ENCODE measurements at places on chromosomes 13 and 19.

DNA sequence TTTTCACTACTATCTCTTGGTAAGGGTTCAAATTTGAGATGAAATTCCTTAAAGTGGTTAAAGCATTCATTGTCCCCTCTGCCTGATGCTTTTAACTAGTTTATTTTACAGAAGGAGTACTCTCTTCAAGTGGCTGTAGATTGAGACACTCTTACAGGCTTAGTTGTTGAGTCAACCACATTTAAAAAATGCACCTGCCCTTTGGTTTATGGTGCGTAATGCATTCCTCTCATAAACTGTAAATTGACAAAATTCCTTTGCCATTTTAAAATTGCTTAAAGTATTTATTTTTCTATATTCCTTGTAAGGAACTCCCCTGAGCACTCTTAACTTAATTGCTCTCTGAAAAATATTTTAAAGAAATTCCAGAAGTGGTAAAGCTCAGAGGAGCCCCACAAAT is 826 bp upstream of the GPC5 start:
- DNase-seq = no peak
- no peak overlapping the region for H3K4me3 ChIP-seq
- peaks cover 12% of the 10 kb centered on the region for H3K4me1 ChIP-seq

GRCh38 chr19:50694815-50695145 is 24.8 kb downstream of the SHANK1 start:
- DNase-seq = no peak
- H3K27ac ChIP-seq = no peak overlapping the region
- no peaks in the 10 kb centered on the region for H3K36me3 ChIP-seq
- peaks cover 1% of the 10 kb centered on the region for H3K4me1 ChIP-seq
- H3K27me3 ChIP-seq = peaks cover 73% of the 10 kb centered on the region
- no peak overlapping the region for H3K4me3 ChIP-seq

GRCh38 chr19:35043906-35044305 is 2.4 kb downstream of the HPN start:
- DNase-seq = no peak
- H3K27me3 ChIP-seq = peaks cover 6% of the 10 kb centered on the region
- peaks cover 26% of the 10 kb centered on the region for H3K4me1 ChIP-seq
- H3K27ac ChIP-seq = no peak overlapping the region

GRCh38 chr13:34571716-34572115 is 370.4 kb upstream of the NBEA start:
- H3K4me1 ChIP-seq = no peaks in the 10 kb centered on the region
- H3K27me3 ChIP-seq = no peaks in the 10 kb centered on the region
- no peak overlapping the region for H3K4me3 ChIP-seq
- DNase-seq = no peak
- no peaks in the 10 kb centered on the region for H3K36me3 ChIP-seq
- no peak overlapping the region for H3K27ac ChIP-seq

GRCh38 chr19:7292950-7293761 is 1.1 kb downstream of the INSR start:
- H3K27me3 ChIP-seq = peaks cover 53% of the 10 kb centered on the region
- no peak overlapping the region for H3K27ac ChIP-seq
- H3K4me1 ChIP-seq = peaks cover 7% of the 10 kb centered on the region
- peak overlapping the region; percentile 1 for H3K4me3 ChIP-seq

DNA sequence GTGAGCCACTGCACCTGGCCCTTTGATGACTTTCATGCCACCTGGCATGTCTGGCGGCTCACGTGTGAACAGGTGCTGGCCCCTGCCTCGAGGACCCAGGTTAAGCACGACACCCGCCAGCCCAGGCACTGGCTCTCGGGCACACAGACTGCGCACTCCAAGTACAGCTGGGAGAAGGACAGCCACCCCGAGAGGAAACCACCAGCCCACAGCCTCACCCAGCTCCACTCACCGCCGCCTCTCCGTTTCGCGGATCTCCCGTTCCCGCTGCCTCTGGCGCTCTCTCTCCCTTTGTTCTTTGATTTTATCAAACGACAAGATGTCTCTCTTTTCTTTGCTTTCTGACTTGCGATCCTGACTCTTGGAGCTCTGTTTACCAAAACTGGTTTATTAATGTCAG is 27.4 kb upstream of the TINCR start:
- H3K4me3 ChIP-seq = no peak overlapping the region
- no peaks in the 10 kb centered on the region for H3K27me3 ChIP-seq
- H3K27ac ChIP-seq = no peak overlapping the region
- peaks cover 27% of the 10 kb centered on the region for H3K36me3 ChIP-seq
- H3K4me1 ChIP-seq = no peaks in the 10 kb centered on the region

DNA sequence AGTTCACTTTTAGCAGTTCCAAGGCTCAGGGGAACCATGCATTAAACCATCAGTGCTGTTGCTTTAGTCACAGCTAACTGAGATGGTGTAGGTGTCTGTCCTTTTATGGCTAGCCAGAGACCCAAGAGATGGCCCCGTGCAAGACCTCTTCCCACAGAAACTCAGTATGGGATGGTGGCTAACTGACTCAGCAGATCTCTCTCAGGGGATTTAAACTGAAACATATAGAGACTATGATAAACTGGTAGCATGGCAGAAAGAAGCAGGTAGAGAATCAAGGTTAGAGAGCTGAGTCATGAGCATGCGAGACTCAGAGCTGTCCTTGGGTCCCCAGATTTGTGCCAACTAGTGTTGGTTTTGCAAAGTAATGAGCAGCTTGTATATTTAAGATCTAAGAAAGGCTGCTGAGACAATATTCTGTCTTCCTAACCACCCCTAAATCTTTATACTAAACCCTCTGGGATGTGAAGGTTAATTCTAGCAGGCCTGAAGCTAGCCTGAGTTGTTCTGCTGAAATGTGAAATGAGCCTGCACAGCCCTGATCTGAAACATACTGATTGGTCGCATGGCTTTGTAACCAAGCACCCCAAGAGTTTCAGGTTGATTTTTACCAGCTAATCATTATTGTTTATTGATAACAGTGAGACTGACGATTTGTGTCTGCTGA is 6.5 kb upstream of the SCEL start:
- no peak for DNase-seq
- no peaks in the 10 kb centered on the region for H3K36me3 ChIP-seq
- peaks cover 9% of the 10 kb centered on the region for H3K4me1 ChIP-seq
- no peak overlapping the region for H3K27ac ChIP-seq

DNA sequence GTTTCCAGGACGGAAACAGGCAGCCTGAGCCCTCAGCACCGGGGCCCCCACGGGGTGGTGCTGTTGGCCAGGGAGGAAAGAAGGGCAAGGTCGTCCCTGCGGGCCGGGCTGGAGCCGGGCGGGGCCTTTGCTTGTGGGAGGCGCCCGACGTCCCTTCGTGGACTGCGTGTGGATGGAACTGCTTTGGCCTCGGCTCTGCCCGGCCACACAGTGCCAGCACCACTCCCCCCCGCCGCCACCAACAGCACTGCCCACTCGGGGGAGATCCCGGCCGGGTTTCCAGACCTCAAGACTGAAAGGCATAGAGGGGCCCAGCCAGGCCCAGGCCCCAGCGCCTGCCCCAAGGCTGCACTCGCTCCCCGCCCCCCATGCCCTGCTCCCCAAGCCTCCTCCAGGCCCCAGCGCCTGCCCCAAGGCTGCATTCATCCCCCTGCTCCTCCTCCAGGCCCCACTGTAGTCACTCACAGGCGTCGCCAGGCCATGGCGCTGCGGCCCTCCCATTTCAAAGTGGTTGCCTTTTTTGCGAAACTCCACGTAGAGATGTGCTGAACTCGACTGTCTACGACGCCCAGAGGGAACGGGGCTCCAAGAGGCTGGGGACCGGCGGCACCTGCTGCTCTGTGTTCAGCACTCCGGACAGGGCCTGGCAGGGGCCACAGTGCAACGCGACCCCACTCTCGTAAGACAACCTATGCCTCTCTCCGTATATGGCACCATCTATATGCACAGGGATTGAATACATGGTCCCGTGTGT is 22.5 kb downstream of the C13orf46 start:
- peaks cover 3% of the 10 kb centered on the region for H3K4me1 ChIP-seq
- no peaks in the 10 kb centered on the region for H3K27me3 ChIP-seq
- no peak overlapping the region for H3K4me3 ChIP-seq
- peak; percentile 68 for DNase-seq
- H3K27ac ChIP-seq = no peak overlapping the region

DNA sequence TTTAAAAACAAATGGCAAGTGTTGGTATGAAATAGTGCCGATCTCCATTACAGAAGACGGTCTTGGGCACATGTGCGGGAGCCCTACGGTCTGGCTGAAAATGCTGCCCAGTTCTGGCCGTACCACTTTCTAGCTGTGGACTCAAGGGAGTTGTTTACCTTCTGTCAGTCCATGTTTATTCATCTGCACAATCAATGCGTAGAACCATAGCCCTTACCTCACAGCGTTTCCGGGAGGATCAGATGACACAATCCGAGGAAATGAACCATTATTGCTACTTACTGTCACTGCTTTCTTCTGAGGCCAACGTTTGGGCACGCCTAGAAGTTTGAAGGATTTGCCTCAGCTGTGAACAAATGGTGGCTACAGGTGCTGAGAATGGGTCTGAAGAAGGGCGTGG is 31.2 kb downstream of the GADD45B start:
- no peak overlapping the region for H3K27ac ChIP-seq
- H3K36me3 ChIP-seq = no peaks in the 10 kb centered on the region
- no peak for DNase-seq
- peak overlapping the region; percentile 29 for H3K4me3 ChIP-seq
- H3K27me3 ChIP-seq = no peaks in the 10 kb centered on the region
- H3K4me1 ChIP-seq = peaks cover 26% of the 10 kb centered on the region

DNA sequence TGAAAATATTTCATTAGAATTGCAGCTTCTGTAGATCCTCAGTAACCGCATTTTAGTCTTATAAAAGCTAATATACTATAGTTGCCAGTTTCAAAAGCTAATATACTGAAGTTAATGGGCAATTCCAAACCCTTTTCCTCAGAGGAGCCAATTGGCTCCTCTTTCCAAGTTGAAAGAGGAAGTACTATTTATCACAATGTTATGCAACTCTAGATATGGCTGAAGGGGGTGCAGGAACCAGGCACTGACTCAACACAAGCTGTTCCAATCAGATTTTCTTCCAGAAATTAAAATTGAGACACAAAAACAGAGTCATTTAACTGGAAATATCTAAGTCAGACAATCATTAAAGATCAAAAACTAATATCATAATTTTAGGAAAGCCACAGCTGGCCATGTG is 258.9 kb downstream of the PCDH20 start:
- no peaks in the 10 kb centered on the region for H3K4me1 ChIP-seq
- DNase-seq = no peak
- H3K4me3 ChIP-seq = no peak overlapping the region
- no peak overlapping the region for H3K27ac ChIP-seq
- H3K36me3 ChIP-seq = no peaks in the 10 kb centered on the region

- no peaks in the 10 kb centered on the region for H3K36me3 ChIP-seq
- peaks cover 24% of the 10 kb centered on the region for H3K27me3 ChIP-seq
- DNase-seq = no peak
- H3K4me1 ChIP-seq = peaks cover 4% of the 10 kb centered on the region
- no peak overlapping the region for H3K4me3 ChIP-seq
- H3K27ac ChIP-seq = no peak overlapping the region
These were observed 168.6 kb upstream of the RFC3 start for GRCh38 chr13:33649212-33649878.

GRCh38 chr19:51521357-51521756 is 10.1 kb downstream of the SIGLEC6 start:
- H3K4me3 ChIP-seq = no peak overlapping the region
- peaks cover 46% of the 10 kb centered on the region for H3K27me3 ChIP-seq
- H3K36me3 ChIP-seq = no peaks in the 10 kb centered on the region
- no peak for DNase-seq
- no peaks in the 10 kb centered on the region for H3K4me1 ChIP-seq
- H3K27ac ChIP-seq = no peak overlapping the region

- H3K27me3 ChIP-seq = peaks cover 8% of the 10 kb centered on the region
- H3K27ac ChIP-seq = peak overlapping the region; percentile 92
- peaks cover 23% of the 10 kb centered on the region for H3K4me1 ChIP-seq
- no peaks in the 10 kb centered on the region for H3K36me3 ChIP-seq
- peak overlapping the region; percentile 90 for H3K4me3 ChIP-seq
These were observed 653 bp downstream of the TMTC4 start for GRCh38 chr13:100673713-100674571.

GRCh38 chr19:40907968-40908735 is 26.1 kb upstream of the CYP2A7 start:
- H3K27me3 ChIP-seq = peaks cover 17% of the 10 kb centered on the region
- peaks cover 6% of the 10 kb centered on the region for H3K4me1 ChIP-seq
- no peak overlapping the region for H3K27ac ChIP-seq
- H3K4me3 ChIP-seq = peak overlapping the region; percentile 47

DNA sequence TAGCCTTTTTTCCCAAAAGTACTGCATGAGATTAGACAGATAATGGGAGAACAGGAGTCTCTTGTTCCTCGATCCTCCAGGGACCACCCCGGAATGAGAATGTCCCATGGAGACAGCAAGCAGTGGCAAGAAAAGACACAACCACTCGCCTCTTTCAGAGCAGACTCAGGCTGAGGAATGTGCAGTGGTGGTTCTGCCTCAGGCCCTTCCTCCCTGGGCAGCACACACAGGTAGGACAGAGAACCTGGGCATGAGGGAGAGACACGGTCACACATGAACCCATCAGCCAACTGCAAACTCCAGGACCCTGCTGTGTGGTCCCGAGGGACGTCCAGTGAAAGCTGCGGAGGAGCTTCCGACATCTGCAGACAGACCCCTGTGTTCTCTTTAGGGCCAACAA is 31.0 kb downstream of the CRYL1 start:
- H3K4me3 ChIP-seq = no peak overlapping the region
- no peaks in the 10 kb centered on the region for H3K27me3 ChIP-seq
- DNase-seq = no peak
- H3K4me1 ChIP-seq = peaks cover 10% of the 10 kb centered on the region

GRCh38 chr13:99431927-99432608 is 69.2 kb upstream of the TM9SF2 start:
- no peak for DNase-seq
- H3K27ac ChIP-seq = peak overlapping the region; percentile 96
- H3K36me3 ChIP-seq = peaks cover 4% of the 10 kb centered on the region
- H3K27me3 ChIP-seq = no peaks in the 10 kb centered on the region
- H3K4me1 ChIP-seq = peaks cover 69% of the 10 kb centered on the region

DNA sequence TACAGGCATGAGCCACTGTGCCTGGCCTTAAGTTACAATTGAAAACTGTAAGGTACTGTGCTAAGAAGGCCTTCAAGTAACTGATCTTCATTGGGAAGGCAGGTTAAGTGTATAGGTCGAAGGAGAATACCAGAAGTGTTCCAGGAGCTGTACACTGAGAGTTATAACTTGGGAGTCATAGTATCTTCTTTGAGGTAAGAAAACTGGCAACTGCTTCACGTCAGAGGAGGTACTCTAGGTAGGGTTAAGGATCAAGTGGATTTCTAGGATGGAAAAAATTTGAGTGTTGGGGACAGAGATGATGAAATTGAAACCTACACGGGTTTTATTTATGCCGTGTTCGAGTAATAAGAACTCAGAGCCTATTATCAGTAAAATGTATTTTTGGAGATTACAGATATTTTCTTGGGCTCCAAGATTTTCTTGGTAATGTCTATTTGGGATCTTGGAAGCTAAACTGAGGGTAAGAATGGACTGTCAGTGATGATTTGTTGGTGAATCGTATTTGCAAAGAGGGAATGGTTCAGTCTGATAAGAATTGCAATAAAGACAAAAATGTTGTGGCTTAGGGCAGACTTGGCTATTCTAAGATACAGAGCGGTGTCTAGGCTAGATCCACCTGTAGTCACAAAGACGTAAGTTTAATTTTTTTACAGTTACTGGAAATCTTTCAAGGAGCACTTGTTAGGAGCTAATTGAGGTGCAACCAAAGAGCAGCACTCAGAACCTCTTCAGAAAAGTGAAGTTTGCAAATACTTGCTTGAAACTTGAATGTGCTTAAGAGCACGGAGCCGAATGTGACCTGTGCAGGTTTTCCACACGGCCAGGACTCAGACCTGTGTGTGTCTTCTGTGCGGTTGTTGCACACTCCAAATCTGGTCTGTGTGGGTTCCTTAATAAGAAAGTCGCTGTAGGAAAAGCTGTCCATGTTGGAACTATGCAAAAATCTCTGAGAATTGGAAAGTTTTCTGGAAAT is 102.5 kb downstream of the URI1 start:
- H3K27me3 ChIP-seq = no peaks in the 10 kb centered on the region
- peaks cover 31% of the 10 kb centered on the region for H3K36me3 ChIP-seq
- no peak overlapping the region for H3K4me3 ChIP-seq
- H3K27ac ChIP-seq = no peak overlapping the region
- H3K4me1 ChIP-seq = peaks cover 15% of the 10 kb centered on the region

All from activated naive CD8-positive, alpha-beta T cell treated with anti-CD3 and anti-CD28 coated beads for 36 hours (primary cell).